Ammon's horn (tissue), 1 donor: ENCODE measurements at places on chromosomes 16 and 17.

- DNase-seq, result peak; percentile 85
Measured at GRCh38 chr16:55711959-55712876, 56.4 kb downstream of the SLC6A2 start.

DNA sequence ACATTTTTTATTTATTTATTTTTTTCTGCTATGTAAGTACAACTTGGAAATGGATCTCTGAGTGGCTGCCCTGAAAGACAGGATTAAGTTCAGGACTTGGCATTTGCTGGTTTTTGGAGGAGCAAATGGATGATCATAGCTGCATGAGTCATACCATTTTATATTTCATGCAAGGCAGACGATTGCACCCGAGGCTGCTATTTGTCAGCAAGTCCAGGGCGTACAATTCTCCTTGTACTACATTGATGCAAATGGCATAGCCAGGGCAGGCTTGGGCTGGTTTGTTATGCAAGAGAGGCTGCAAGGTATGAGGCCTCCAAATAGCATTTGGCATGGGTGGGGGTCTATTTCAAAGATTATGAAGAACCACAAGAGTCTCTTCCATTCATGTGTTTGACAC is 81.2 kb upstream of the CACNG3 start:
- DNase-seq, result peak; percentile 38

GRCh38 chr16:22789281-22789945 is 24.5 kb upstream of the HS3ST2 start:
- no peak for DNase-seq

DNA sequence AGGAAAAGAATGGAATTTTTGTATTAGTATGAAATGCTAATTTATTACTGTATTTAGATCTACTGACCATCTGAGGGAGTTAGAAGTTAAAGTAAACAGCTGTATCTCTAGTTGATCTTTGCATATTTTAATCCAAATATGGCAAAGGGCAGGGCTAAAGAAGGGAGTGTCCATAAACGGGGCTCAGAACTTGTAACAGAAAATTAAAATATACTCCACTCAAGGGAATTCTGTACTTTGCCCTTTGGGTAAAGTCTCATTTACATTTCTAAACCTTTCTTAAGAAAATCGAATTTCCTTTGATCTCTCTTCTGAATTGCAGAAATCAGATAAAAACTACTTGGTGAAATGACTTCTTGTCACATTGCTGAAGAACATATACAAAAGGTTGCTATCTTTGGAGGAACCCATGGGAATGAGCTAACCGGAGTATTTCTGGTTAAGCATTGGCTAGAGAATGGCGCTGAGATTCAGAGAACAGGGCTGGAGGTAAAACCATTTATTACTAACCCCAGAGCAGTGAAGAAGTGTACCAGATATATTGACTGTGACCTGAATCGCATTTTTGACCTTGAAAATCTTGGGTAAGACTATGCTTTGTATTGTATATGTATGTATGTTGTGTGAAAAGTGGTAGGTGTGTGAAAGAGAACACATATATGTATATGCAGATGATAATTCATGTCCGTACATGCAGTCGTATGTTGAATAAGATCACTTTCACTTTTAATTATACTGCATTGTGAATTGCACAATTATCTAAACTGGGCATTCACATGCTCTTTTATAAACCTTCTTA is at the start of gene ASPA:
TSS of gene ASPA (plus strand) at position 186 of the 799 bp plus-strand sequence. CDS start at position 349, 163 bp downstream.
- DNase-seq, result peak; percentile 51

- DNase-seq, result no peak
Measured at GRCh38 chr16:28844226-28844885, 1.8 kb downstream of the TUFM start.

DNA sequence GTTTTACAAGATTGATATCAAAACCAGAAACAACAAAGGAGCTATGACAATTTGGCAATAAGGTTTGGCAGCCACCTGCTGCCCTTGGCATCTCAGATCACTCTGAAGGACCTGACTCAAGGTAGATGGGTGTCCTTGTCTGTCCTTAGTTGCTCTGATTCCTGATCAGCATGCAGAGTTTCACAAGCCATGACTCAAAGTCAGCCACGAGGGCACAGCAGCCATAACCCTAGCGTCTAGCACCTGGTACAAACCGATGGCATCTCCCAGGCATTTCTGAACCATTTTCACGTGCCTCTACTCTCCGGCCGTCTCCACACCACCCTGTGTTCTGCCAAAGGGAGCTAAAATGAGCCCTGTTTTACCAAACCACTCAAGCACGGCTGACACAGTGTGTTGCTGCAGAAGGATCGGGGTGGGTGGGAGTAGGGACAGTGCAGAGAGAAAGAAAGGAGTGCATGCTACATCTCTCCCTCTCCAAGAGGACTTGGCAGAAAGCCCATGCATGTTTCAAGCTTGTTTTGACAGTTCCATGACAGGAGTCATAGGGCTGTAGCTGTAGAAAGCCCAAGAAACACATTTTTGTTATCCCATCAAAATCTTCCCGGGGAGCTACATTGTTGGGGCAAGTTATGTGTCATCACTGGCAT is 297.3 kb downstream of the ABCC12 start:
- DNase-seq, result no peak

- DNase-seq, result peak; percentile 45
Measured at GRCh38 chr17:47615766-47616424, 33.8 kb upstream of the KPNB1 start.

DNA sequence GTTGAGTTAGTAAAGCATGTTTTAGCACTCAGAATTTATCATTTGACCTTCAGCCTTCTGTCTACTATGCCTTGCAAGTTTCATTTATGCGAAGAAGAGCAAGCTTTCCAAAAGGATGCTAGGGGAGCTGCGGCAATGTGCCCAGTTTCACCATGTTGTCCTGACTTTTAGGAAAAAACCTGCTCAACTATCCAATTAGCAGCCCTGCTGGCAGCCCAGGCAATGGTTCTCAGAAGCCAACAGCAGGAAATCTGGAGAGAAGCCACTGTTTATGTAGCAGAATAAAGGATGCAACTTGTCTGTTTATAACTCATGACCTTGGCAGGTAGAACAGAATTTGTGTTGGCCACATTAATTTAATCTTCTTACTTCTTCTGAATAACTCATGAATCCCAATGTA is 230.8 kb downstream of the ABCC12 start:
- DNase-seq, result no peak

GRCh38 chr17:48551596-48552465 is 6.9 kb upstream of the HOXB2 start:
- no peak for DNase-seq
